ENCODE measurements at places on chromosomes 2 and 18.
A peak's percentile ranks its signal among the peaks of the same experiment; 100 is the strongest.

DNA sequence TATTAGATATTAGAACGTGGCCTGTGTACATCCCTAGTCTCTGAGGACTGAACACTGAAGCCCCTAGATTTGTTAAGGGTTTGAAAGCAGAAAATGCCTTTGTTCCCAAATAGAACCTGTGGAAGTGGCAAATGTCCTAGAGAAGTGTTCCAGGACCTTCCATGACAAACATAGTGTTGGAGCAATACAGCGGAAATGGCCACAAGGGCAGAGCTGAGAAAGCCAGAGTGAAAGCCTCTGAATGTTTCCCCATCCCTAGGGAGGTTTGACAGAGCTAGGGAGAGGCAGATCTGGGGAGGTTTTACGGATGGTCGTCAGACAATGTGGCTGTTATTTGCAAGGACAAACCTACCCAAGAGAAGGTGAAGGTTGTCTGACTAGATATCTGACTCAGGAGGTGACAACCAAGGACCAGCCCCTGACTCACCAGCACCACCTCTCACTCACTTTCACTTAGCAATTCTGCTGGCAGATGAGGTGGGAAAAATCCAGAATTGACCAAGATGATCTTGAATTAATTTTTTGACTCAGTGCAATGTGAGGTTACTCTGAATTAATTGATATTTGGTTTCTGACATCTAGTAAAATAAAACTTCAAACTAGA, 24.1 kb downstream of the RBM43 start:
- no peak for DNase-seq

DNA sequence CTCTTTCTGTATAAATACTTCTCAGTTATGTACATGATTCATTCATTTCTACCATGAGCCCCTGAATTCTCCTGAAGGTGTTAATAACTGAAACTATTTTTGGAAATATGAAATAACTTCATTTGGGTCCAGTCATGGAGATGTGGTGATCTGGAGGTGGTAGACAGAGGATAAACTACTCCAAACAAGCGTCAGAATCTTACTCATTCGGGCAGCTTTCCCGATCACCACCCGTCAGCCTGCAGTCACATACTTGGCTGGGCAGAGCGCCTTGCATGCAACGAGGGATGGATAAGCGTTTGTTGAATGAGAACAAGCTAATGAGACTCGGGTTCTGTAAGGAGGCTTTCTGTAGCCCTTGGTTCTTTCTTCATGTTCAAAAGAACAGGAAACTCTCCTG, 222.7 kb downstream of the CD226 start:
- no peak for DNase-seq

DNA sequence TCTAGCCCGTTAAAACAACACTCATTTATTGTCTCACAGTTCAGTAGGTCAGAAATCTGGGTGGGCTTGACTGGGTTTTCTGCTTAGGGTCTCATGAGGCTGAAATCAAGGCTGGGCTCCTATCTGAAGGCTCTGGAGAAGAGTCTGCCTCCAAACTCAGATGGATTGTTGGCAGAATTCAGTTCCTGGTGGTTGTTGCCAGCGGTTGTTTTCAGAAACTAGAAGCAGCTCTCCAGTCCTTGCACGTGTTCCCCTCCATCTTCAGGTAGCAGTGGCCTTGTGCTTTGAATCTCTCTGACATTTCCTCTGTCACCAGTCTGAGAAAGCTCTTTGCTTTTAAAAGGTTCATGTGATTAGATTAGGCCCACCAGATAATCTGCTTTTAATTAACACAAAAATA, 20.1 kb upstream of the FN1 start:
- DNase-seq: no peak

GRCh38 chr18:9095297-9096006, 7.0 kb upstream of the NDUFV2 start:
- DNase-seq: peak; percentile 64

- no peak for DNase-seq
These were observed 15.0 kb downstream of the TCF7L1 start for GRCh38 chr2:85148190-85148589.

DNA sequence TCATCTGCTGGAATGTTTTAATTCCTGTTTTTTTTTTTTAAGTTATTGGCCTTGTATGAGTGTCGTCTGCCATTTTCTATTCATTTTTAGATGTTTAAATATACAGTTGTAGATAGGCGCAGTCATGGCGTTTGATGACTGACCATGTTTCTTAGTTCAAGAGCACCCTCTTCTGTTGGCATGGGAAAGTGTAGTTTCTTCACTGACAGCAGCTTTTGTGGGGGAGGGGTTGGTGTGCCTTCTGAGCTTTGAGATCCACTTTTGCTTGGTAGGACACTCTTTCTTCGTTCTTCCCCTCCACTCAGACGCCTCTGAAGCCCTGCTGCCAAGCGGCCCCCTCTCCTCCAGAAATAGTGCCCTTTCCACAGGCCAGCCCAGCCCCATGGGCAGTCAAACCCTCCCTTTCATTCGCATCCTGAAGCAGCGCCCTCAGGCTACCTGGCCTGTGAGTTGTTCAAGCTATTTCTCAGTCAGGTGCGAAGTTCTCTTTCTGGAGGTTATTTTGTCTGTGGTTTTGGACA, 492.0 kb downstream of the TNS1 start:
- peak; percentile 26 for DNase-seq

DNA sequence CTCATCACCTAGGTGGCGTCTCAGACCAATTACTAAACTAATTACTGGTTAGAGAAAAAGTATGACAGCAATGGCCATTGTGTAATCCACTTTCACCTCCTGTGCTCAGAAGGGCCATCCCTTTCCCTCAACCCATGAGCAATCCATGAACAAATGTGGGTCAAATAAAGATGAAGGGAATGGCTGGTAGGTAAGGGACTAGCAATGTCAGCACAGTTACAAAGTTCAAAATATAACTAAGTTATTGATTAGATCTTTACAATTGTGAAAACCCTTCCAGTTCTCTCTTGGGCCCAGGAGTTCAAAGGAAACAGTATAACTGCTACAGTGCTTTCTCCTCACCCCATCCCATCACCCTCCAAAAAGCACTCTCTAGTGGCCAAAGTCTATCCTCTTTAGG, 98.3 kb downstream of the DTNA start:
- no peak for DNase-seq

DNA sequence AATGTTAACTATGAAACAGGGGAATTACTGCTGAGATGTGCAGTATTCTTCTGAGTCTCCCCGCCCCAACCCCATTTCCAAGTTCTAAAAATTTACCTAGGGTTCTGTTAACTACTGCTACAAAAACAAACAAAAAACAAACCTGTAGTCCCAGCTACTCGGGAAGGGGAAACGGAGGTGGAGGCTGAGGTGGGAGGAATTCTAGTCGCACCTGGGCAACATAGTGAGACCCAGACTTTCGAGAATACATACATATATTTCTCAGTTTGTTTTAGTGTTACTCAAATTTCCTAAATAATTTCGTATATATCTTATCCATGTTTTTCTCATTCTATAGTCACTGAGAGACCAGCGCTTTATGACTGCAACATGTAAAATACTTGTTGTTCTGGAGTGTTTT, 989 bp downstream of the STAM2 start:
- no peak for DNase-seq
